ENCODE measurements at places on chromosomes 7 and 10.
A peak's percentile ranks its signal among the peaks of the same experiment; 100 is the strongest.

DNA sequence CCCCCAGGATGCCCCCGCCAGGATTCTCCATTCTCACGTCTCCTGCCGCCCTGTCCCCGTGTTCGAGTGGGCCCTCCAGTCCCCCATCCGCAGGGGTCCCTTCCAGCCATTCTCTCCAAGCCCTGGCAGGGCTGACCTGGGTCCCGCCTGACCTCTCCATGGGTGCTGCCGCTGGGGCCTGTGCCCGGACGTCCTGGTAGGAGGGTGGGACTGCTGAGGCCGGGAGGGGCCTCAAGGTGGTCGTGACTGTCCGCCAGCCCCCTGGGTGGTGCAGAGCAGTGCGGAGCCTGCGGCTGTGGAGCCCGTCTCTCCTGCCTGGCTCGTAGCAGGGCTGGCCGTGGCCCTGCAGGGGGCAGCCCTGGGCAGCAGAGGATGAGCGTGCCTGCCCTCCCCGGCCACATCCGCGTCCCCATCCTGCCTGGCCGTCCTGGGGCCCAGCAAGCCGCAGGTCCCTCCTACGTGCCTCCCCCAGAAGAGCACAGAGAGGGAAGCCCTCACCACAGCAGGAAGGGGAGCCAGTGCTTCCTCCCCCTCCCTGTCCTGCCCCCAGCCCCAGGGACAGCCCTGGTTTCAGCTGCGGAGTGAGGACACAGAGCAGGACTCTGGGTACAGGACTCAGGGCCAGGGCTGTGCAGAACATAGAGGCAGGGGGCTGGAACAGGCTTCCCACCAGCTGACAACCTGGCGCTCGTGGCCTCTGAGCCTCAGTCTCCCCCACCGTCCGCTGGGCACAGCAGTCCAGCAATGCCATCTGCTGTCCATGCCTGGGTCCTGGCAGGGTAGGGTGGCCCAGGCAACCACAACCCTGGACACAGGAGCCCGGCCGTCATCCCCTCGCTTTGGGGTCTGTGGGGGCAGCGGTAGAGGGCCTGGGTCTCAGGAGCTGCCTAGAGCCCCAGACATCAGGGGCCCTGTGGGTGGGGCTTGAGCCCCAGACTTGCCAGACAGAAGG, 1.5 kb upstream of the GRIFIN start:
- DNase-seq, result peak; percentile 51

DNA sequence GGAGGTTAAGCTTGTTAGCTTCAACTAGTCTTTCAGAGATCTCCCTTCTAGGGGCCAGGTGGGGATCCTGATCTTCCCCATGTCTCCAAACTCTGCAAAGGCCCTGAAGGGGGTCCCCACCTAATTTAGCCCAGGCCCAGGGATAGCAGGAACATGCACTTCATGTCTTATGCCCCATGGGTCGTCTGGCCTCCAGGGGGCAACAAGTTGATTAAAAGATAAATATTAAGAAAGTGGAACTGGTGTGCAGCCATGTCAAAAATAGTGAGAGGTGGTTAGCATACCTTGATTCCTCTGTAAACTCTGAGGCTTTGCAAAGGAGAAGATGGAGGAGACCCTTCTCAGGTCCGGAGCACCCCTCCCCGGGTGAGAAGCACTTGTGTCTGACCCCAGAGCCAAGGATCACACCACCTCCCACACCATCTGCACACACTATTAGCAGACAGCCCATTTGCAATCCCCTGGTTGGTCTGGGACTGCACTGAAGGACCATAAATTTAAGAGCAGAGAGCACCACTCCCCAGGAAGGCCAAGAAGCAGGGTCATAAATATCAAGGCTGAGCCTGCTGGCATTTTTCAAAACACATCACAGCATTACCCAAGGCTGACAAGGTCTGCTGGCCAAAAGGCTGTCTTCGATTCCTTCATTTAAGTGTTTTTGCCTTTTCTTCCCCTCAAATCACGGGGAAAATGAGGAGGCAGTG, 44.2 kb upstream of the LRRC18 start:
- no peak for DNase-seq

DNA sequence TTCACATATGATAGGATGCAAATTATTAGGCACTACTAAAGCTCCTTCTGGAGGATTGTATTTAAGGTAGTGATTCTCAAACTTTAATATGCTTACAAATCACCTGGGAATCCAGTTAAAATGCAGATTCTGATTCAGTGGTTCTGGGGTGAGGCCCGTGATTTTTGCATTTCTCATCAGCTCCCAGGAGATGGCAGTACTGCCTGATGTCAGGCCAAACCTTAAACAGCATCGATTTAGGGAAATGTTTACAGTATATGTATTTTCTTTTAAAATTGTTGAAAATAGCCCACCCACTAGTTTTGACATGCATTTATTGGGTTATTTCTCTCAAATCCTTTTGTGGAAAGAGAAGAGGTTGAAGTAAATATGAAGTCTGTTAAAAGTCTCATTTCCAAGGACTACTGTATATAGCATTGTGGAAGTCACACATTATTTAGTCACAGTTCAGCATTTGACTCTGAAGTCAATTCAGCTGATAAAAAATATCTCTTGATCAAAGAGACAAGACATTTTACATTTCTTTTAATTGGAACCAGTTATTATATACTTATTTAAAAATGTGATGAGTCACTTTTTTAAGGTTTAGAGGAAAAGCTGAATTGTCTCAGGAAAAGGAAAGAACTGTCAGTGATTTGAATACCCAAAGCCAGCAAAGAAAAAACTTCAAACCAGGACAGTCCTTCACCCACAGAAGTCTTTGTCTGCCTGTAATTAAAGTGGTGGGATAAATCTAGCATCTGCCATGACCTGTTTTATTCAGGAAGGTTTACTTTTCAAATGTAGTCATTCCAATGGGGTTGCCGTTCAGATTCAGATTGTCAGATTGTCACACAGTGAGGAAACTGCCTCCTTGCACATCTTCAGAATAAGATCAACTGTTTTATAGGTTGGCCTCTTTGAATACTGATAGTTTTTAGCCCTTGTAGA, 21.1 kb upstream of the HBP1 start:
- DNase-seq, result no peak

DNA sequence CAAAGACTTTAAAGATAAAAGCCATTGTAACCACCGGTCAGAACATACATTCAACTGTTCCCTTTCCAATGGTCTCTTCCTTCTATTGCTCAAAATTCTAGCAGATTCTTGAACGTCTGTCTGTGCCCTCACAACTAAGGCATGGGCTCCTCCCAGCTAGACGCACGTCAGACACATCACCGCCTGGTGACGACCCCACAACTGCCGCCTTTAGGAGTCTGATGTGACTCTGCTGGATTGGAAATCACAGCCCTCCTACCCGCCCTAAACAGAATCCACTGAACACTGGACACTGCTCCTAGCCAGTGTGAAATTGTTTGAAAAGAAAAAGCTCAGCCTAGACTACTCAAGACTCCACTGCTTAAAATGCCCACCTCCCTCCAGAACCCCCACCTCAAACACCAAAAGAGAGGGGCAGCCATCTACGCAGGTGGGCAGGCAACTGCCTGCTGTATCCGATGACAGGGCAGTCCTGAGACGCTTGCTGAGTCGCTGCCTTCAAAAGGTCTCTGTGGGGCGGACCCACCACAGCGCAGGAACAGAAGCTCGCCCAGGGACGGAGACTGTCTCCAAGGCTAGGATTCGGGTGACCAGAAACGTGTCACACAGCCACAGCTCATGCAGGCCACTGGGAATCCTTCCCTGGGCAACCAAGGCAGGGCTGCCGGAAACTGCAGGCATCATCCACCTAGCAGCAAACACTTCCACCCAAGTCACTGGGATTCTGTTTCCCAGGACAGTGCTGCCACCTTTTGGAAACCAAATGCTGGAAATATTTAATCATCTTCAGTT, 34.7 kb downstream of the GSDME start:
- DNase-seq, result no peak

Data from prostate gland (tissue), 2 donors.